ENCODE measurements at places on chromosomes 2 and 18.

- ATAC-seq = no peak
Measured at GRCh38 chr2:141639809-141640208, 491.0 kb downstream of the LRP1B start.

DNA sequence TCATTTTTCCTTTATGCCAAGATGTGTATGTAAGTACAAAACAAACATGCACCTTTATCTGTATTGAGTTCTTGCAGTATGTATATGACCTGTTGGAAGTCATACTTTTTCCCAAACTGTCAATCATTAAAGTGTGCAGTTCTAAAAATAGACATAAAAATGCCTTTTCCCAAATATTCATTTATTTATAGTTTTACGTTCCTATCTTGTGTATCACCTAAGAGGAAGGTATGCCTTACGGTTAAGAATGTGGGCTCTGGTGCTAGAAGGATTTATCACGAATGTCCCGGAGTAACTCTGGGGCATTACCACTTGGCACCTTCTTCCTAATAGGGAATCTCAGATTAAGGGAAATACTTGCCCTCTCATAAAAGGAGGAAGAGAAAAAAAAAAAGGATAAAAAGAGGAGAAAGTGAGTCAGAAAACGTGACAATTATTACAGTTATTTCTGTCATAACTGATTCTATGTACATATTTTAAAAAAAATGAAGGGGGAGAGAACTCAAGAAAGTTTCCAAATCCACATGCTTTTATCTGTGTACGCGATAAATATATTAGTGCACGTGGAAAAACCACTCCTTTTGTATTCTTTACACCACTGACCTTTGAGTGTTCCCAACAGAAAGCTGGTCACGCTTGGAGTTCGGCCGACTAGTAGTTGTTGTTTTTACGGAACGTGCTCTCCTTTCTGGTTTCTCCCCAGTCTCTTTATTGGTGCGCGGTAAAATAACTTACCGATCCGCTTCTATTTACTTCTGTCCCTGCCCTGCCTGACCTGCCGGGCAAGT is 721 bp downstream of the MCEE start:
- ATAC-seq = no peak

DNA sequence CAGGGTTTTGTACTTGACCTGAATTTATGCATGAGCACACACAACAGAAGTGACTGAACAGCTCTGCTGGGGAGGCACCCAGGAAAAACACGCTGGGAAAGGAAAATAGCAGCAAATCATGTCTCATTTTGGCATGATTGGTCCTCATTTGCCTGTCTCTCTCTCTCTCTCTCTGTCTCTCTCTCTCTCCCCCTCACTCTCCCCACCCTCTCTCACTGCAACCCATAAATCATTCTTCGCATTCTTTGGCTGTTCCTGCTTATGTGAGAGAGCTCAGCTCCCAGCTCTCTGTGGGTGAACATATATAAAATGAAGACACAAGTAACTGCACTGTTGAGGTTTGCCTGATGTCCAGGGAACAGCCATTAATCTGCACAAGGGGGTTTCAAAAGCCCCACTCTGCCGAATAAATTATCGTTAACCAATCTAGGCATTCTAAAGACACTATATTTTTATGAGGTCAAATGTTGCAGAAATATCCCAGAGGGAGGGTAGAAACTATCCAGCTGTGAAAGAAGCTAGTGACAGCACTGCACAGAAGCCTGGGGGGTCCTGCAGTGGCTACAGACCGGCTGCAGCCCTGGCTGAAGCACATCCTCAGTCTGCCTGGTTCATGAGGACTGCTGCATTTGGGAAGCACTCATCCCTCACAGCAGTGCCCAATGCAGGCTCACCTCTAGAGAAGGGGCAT is 260.3 kb downstream of the AFF3 start:
- peak; percentile 36 for ATAC-seq

- ATAC-seq = no peak
Measured at GRCh38 chr2:39241588-39241987, 2.2 kb downstream of the CDKL4 start.

All from gastroesophageal sphincter (tissue), 4 donors.